ENCODE measurements at places on chromosomes 11 and 22. TPM values are rescaled to one million over a fixed set of nuclear protein-coding genes. Genes with fewer than 3 reads are reported as not detected.

OR5D18 gene
- polyA plus RNA-seq, result not detected

PRPF19 gene
- polyA plus RNA-seq, result 148 TPM

LDLRAD3 gene
- 25.2 TPM for polyA plus RNA-seq

AP5B1 gene
- 10.3 TPM for polyA plus RNA-seq

CTTN gene
- 174 TPM for polyA plus RNA-seq

PDE2A gene
- 17.9 TPM for polyA plus RNA-seq

XKR3 gene
- polyA plus RNA-seq, result not detected

ACTN3 gene
- 0.38 TPM for polyA plus RNA-seq

NELL1 gene
- 3.0 TPM for polyA plus RNA-seq

CELSR1 gene
- polyA plus RNA-seq, result 26.7 TPM

IRAG1 gene
- 9.2 TPM for polyA plus RNA-seq

CASTOR1 gene
- 13.0 TPM for polyA plus RNA-seq

ADAMTS8 gene
- 2.7 TPM for polyA plus RNA-seq

GAL3ST3 gene
- polyA plus RNA-seq, result 3.6 TPM

NAALAD2 gene
- 34.8 TPM for polyA plus RNA-seq

OR6Q1 gene
- polyA plus RNA-seq, result not detected

HEPN1 gene
- polyA plus RNA-seq, result 1.9 TPM

RAG1 gene
- polyA plus RNA-seq, result 2.8 TPM

OR8G5 gene
- polyA plus RNA-seq, result not detected

OR51M1 gene
- polyA plus RNA-seq, result not detected

GNG3 gene
- 1.4 TPM for polyA plus RNA-seq

LDHAL6A gene
- polyA plus RNA-seq, result 1.00 TPM

KDM4E gene
- polyA plus RNA-seq, result 0.20 TPM

ENDOD1 gene
- 24.4 TPM for polyA plus RNA-seq

GDPD4 gene
- 0.14 TPM for polyA plus RNA-seq

GAL gene
- 0.39 TPM for polyA plus RNA-seq

OR5A1 gene
- polyA plus RNA-seq, result not detected

MCHR1 gene
- 0.47 TPM for polyA plus RNA-seq

KRTAP5-10 gene
- polyA plus RNA-seq, result 0.44 TPM

DKK3 gene
- polyA plus RNA-seq, result 66.7 TPM

NNMT gene
- 0.68 TPM for polyA plus RNA-seq

RBM7 gene
- polyA plus RNA-seq, result 48.7 TPM

GLYATL1 gene
- 149 TPM for polyA plus RNA-seq

HTR3B gene
- polyA plus RNA-seq, result 0.12 TPM

C1QTNF5 gene
- 23.7 TPM for polyA plus RNA-seq

OVOL1 gene
- polyA plus RNA-seq, result 9.6 TPM

OR4A16 gene
- polyA plus RNA-seq, result not detected

RGL4 gene
- 2.8 TPM for polyA plus RNA-seq

SCN2B gene
- polyA plus RNA-seq, result 3.5 TPM

CARNS1 gene
- polyA plus RNA-seq, result 2.7 TPM

GP1BB gene
- 2.8 TPM for polyA plus RNA-seq

OR10D3 gene
- polyA plus RNA-seq, result not detected

RBFOX2 gene
- 137 TPM for polyA plus RNA-seq

RNF215 gene
- 24.8 TPM for polyA plus RNA-seq

CCDC157 gene
- 10.1 TPM for polyA plus RNA-seq

MFRP gene
- not detected for polyA plus RNA-seq
